Stimulated activated CD4-positive, alpha-beta T cell treated with anti-CD3 and anti-CD28 coated beads, Interleukin-1b, Interleukin-23, amount 100 ng/mL, for 48 hours (primary cell): ENCODE measurements at places on chromosomes 2 and 18.

GRCh38 chr18:10797896-10798295 lies 272.1 kb downstream of the NAPG start:
- no peak for DNase-seq

GRCh38 chr2:180604077-180604476 lies 376.3 kb upstream of the UBE2E3 start:
- DNase-seq, result no peak

- DNase-seq, result no peak
Observed at GRCh38 chr2:36727550-36727949, 31.0 kb downstream of the VIT start.

DNA sequence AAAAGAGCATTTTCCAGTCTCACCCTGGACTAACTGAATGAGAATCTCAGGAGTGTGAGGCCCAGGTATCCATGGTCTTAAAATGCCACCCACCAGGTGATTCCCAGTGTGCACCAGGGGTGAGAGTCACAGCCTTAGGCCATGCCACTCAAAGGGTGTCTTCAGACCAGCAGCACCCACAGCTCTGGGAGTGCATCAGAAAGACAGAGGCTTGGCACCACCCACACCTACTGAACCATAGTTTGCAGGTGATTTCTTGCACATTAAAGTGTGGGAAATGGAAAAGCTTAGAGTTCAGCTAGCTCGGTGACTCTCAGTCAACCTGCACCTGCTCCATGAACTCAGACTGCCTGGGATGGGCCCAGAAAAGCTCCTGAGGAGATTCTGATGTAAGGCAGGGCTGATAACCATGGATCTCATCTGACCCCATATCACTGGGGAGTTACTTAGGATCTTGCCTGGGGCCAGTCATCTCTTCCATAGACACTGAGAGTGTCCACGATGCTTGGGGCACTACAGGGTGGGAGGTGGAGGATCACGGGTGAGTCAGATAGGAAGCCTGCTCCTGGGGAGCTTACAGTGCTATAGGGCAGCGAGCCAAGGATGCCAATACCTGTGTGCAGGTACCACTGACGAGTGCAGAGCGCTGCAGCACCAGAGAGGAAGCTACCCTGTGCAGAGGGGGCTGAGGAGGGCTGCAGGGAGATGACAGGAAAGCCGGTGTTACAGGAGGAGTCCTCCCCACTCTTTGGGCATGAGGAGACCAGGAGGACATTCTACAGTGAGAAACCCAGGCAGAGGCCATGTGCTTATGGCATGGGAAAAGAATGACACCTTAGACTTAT lies 4.6 kb downstream of the IL37 start:
- DNase-seq, result peak; percentile 30

GRCh38 chr2:5777131-5777535 lies 84.9 kb downstream of the SOX11 start:
- no peak for DNase-seq

DNA sequence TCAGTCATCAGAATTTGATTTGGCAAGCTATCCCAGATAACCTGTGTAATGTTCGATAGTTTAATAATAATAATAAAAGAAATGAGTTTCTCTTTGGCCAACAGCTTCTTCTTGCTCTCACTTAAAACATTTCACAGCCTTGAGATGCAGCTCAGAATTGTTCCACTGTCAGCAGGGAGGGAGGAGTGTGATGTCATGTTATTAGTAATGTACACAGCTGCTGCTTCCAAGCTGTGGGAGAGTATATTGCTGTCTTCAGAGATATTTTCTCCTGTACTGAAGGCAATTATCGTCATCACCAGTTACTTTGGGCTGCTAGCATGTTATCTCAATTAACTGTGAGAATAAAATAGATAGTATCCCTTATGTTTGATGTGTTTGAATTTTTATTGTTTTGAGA lies 146.9 kb upstream of the MAP3K20 start:
- no peak for DNase-seq

GRCh38 chr18:45202061-45202460 lies 413.2 kb upstream of the SLC14A2 start:
- DNase-seq, result no peak

GRCh38 chr2:239638376-239638775 lies 237.6 kb upstream of the HDAC4 start:
- DNase-seq, result no peak

DNA sequence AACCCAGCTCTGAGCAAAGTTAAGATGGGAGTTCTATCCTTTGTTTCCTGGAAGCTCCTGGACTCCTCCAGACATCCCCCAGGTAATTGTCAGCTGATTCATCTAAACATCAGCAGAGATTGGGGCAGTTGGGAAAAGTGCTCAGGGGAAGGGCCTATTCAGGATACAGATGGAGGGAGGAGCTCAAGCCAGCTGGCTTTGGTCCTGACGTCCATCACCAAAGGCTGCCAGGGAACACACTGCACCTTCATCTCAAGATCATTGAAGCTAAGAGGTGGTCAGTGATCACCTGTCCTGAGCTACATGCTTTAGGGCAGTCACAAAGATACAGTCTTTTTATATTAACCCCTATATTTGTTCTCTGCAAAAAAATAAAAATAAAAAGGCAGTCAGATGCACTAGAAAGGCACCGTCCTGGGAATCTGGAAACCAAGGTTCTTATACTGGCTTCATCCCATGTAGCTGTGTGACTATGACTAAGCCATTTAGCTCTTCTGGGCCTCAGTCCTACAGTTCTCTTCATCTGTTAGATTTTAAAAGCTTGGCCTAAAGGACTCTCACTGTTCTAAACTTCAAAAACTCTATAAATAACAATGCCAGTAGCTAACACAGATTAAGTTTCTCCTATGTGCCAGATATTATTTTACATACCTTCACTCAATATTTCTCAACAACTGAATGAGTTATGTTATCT lies 446.5 kb downstream of the BCL11A start:
- no peak for DNase-seq

- no peak for DNase-seq
Observed at GRCh38 chr2:112583497-112584133, 794 bp upstream of the CHCHD5 start.

DNA sequence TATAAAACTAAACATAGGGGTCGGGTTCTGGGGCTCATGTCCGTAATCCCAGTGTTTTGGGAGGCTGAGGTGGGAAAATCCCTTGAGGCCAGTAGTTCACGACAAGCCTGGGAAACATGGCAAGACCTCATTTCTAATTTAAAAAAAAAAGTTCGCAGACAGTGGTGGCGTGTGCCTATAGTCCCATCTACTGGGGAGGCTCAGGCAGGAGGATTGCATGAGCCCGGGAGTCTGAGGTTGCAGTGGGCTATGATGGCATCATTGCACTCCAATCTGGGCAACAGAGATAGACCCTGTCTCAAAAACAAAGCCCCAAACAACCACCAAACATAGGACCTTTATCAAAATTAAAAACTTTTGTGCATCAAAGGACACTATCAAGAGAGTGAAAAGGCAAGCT lies 9.8 kb upstream of the HAAO start:
- DNase-seq, result no peak

DNA sequence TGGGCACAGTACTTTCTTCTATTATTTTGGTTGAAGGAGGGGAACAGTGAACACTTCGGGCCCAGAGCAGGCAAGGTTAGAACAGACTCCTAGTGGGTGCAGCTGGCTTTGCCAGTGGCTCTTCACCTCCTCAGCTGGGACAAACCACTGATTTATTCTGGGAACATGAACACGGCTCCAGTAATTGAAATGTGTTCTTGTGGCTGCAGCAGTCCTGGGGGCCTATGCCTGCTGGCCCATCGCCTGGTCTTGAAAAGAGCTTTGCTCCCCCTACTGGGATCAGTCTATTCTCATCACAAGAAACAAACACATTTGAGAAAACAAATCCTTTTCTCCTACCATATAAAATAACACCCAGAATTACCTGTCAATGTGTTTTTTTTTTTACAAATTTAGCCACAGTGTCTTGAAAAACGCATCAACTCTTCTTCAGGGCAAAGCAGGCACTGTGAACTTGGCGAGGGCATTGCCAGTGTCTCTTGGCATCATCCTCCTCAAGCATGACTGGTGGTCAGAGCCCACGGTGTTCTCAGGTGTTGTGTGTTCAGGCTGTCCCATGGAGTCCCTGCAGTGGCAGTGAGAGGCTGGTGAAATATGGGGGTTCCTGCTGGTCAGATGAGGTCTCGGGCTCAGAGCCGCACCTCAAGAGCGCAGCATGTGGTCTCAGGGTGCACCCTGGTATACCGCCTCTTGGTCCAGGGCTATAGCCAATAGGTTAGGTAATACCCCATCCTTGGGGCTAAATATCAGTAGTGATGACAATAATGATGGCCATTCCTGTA lies 51.3 kb downstream of the RNF144A start:
- no peak for DNase-seq

DNA sequence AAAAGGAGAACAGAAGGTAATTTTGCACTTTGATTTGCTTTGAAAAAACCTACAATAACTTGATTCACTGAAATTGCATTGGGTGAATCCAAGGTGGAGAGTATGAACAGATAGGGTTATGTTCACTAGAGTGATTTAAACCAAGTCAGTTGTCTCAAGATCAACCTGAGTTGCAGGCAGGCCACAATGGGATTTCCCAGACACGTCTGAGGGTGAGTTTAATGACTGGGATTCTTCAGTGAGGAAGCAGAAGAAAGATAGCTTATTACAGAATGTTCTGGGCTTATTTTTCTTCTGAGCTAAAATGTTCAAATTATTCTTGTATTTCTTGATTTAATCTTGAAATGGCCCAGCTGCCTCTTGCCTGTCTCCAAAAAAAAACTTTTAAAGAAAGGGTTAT lies 20.1 kb downstream of the COL4A4 start:
- DNase-seq, result no peak
